ENCODE measurements at places on chromosomes 4 and X.

- no peak for DNase-seq
These were observed 12.2 kb downstream of the ARHGEF6 start for GRCh38 chrX:136768469-136769084.

DNA sequence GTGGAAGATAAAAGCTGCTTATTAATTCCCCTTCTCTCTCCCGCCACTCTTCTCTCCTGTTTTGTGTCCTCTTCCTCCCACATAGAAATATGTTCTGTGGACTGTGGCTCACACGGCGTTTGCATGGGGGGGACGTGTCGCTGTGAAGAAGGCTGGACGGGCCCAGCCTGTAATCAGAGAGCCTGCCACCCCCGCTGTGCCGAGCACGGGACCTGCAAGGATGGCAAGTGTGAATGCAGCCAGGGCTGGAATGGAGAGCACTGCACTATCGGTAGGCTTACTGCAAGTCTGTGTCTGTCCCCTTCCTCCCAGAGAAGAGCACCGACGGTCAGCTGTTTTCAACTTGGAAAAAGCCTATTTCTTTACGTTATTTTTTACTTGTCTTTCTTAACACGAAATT, 229.1 kb downstream of the DCTD start:
- no peak for DNase-seq

GRCh38 chrX:71154196-71154595, 9.6 kb downstream of the NLGN3 start:
- no peak for DNase-seq

DNA sequence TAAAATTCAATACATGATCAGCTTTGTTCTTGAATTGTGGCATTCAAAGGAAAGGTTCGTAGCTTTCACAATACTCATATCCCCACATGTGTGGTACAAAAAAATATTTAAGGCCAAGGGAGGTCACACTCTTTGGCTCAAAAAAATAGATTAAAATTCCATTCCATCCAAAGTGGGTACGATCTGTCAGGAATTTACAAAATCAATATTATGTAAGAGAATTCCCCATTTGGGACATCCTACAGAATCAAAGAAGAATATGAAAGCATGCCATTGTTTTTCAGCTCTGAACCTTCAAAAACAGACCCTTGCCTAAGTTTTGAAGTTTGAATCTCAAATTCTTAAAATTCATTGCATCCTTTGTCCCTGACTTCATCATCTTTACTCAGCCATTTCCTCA, 85.8 kb downstream of the MID1 start:
- no peak for DNase-seq

GRCh38 chr4:76011018-76011670, 3.8 kb upstream of the CXCL9 start:
- DNase-seq, result no peak

- DNase-seq, result no peak
These were observed 68.0 kb downstream of the RGS12 start for GRCh38 chr4:3360777-3361176.

DNA sequence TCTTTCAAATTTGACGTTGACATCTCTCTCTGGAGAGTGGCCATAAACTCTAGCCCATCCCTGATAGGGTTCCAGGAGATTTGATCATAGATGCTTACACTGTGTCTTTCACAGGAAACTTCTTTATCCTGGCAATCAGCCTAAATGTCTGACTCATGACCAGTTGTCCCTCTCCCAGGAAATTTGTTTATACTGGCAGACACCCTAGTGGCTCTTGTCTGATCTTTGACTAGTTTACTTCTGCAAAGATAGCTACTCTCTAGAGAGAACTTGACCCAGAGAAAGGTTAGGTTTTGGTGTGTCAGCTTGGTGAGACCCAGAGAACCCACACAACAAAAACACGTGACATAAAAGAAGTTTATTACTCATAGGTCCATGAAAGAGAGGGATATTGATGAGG, 509.8 kb downstream of the CENPC start:
- DNase-seq, result no peak

GRCh38 chr4:19417256-19417655, 834.4 kb upstream of the SLIT2 start:
- no peak for DNase-seq

DNA sequence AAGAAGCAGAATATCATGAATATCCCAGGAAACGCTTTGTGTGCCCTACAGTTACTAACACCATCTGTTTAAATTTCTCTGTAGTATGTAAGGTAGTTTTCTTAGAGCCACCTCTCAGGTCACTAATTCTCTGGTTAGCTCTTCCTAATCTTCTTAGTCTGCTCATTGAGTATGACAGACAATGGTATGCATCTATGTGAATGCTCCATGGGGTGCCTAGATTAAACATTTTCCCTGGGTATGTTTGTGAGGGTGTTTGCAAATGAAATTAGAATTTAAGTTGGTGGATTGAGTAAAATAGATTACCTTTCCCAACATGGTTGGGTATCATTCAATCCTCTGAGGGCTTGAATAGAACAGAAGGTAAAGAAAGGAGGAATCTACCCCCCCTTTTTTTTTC, 233.0 kb downstream of the PCDH18 start:
- no peak for DNase-seq

DNA sequence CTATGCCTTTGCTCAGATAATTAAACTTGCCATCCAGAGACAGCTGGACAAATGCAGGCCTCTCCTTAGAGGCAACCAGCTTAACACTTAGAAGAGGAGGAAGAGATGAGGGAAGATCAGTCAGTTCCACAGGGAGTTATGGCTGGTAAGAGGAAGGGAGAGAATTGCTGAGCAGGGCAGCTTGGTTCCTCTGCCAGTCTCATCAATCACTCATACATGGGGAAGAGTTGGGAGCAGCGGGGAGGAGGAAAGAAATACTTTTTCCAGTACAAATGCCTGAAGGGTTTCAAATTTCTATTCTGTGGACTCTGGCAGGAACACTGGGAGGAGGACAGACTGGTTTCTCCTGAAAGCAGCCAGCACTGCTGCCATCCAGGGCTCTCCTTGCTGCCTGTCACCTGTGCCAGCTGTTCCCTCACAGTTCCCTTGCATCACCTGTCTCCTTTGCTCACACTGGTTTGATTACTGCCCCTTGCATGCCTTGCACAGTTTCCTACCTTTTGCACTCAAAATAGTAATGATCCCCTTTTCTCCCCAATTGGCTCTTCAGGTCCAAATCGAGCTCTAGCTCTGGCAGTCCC, 59.5 kb downstream of the PGRMC2 start:
- DNase-seq, result no peak

DNA sequence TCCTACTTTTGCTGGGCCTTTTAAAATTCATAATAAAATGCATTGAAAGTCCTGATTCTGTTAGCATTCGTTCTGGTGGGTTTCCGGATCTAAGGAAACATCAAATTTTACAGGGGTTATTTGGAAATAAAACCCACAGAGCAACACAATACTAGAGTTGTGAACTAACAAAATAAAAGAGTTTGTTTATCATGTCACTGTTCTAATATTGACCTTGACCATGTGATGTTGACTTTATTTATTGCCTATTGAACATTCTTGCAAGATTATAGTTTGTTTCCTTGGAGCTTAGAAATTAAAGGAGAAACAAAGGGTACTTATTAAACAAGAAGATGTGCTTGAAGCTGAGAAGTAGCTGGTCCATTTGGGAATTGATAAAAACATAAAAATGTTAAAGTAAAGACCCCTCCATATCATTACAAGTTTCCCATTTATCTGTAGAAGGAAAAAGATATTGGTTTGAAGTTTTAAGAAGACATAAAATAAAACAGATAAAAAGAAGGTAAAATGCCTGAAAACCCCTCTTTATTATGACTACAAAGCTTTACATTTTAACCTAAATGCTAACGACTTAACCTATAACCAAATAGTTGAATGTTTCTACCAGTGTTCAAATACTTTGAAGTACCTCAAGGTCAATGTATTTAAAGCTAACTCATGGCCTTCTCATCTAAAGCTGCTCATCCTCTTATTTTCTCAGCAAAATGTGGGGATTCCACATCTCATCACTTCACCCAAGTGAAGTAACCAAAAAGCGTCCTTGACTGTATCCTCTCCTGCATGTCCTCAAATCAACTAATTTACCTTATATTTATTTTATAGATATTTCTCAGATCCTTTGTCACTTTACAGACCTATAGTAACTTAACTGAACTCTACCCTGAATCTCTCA, 179.6 kb downstream of the GASK1B start:
- no peak for DNase-seq

DNA sequence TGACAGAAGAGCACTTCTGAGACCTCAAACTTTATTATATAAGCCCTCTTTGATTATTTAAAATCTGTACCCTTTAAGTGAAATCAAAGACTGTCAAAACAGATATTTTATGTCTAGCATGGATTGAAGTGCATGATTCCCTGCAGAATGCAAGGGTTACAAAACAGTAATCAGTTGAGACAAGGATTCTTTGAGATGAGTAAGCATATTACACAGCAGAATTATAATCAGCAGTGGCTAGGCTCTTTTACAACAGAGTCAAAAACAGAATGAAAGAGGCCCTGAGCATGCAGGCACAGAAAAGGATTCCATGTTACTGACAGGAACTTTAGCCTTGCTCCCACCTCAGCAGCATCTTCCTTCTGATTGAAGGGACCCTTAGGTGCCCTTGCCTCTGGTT, 487.9 kb upstream of the GALNT7 start:
- no peak for DNase-seq

- DNase-seq, result no peak
These were observed 183.6 kb upstream of the TRPC5 start for GRCh38 chrX:112266136-112266535.

DNA sequence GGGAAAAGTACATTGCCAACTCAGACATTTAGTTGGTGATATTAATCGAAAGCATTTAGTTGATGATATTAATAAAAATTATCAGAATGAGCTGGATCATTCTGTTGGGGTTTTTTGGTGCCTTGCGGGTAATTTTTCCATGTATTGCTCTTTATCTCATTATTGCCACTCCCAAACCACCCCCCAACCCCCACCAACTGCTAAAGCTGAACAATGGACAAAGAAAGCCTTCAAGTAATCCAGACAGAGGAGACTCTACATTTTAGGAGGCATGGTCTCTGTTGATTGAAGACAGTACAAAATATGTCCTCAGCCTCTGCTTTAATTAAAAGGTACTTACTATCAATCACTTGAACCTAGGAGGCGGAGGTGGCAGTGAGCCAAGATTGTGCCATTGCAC, 22.5 kb downstream of the PDK3 start:
- no peak for DNase-seq

DNA sequence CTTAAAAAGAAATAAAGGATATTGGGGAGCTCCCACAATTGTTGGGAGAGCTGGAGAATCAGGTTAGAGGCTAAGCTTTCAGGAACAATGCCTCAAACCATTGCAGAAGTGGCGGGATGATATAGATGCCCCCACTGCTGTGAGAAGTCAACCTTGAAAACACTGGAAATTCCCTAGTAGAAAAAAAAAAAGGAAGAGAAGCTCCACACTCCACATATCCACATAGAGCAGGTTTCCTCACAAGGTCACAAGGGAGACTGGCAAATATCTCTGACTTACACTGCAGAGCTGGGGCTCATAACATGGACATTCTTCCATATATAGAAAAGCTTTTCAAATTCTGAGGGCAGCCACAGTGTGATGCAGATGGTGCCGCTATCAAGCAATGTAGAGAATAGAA, 22.7 kb upstream of the OGT start:
- DNase-seq, result no peak

DNA sequence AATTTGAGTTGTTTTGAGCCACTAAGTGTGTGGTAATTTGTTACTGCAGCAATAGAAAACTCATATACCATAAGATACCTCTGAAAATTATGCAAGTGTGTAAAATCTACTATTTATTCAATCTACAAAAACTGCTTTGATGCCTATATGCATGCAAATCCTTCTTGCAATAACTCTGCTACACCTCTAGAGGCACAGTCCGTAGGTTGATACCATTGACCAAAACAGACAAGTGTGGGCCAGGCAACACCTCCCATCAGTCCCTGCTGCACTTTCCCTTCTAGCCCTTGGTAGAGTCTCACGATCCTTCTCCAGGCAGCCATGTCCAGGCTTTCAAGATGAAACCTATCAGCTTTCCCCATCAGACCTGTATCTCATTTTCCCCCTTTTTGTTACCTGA, 48.8 kb upstream of the FAM9A start:
- DNase-seq, result no peak

DNA sequence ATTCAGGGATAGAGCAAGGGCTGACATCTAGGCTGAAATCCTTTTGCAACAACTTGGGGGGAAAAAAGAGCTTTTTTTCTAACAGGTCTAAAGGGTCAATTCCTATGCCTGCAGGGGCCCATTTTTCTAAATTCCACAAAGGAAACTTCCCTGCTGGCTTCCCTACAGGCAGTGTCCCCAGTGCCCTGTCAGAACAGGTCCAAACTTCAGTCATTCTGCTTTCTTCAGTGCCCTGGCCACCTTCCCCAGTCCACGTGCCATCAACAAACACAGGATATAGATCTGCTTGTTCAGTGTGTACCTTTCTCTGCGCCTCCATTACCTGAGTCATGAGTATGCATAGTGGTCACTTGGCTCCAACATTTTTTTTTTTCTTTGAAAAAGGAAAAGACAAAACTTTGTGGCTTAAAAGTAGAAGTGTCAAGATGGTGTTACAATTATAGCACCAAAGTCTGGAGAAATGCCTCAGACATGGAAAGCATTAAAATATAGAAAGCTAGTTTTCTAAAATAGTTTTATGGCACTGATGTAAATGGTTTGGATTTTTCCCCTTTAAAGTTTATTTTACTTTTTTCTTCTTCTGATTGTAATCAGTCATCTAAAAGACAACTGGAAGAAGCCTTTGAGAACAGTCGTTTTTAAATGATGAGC, 84.0 kb upstream of the JADE1 start:
- no peak for DNase-seq

DNA sequence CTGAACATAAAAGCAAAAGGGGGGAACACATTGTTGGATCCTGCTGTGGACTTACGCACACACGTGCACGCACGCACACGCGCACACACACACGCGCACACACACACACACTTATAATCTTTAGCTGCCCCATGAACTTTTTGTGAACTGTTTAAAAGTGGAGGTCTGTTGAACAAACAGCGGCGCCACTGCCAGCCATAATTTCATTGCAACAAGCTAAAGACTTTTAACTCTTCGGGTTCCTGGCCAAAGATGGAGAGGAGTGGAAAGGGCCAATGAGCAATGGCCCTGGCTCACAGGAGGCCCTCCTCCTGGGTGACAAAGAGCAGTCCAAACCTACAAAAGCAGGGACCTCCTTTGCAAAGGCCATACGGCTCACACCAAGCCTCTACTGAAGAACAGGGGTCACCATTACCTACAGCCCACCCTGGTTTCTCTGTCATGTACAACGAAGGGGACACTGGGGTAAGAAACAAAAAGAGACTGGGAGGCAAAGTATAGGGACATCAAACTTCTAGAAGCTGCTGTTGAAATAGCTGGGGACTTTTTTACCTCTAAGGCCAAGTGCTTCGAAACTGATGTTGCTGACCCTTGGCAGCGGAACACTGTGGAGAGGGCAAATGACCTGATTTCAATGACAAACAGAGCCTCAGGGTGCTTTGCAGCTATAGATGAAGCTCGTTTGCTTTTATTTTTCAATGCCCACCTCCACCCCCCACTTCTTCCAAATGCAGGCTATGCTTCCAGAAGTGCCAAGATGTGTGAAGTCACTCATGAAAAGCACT, 16.7 kb downstream of the BCOR start:
- no peak for DNase-seq

- no peak for DNase-seq
These were observed 129.0 kb upstream of the FAM47B start for GRCh38 chrX:34813618-34814017.

All from stimulated activated CD8-positive, alpha-beta memory T cell treated with anti-CD3 and anti-CD28 coated beads, Interleukin-4, amount 100 ng/mL, for 24 hours (primary cell).